ENCODE measurements at places on chromosomes 1 and 21.

GRCh38 chr1:54257346-54257620, 57.3 kb downstream of the MRPL37 start:
- no peak for DNase-seq

DNA sequence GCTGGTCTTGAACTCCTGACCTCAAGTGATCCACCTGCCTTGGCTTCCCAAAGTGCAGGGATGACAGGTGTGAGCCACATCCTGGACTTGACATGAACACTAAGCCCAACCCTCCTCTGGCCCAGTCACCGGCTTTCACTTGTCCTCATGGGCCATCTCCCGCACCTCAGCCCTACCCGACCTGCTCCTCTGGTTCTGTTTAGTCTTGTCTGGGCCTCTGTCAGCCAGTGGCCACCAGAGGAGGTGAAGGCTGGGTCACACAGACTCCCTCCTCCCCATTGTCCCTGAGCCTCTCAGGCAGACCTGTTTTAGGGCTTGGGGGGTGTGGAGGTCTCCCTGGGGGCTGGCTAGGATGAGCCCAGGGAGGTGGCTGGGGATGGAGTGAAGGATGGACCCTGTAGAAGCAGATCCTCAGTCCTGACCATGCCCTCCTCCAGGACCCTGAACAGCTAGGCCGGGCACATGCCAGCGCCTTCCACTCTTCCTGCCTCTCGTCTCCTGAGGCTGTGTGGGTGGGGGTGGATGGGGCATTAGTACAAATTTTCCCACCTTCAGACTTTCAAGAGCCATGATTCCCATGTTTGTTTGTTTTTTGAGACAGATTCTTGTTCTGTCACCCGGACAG, 26.1 kb upstream of the UMODL1 start:
- DNase-seq: no peak

GRCh38 chr1:159005676-159006075, 4.0 kb upstream of the IFI16 start:
- no peak for DNase-seq

DNA sequence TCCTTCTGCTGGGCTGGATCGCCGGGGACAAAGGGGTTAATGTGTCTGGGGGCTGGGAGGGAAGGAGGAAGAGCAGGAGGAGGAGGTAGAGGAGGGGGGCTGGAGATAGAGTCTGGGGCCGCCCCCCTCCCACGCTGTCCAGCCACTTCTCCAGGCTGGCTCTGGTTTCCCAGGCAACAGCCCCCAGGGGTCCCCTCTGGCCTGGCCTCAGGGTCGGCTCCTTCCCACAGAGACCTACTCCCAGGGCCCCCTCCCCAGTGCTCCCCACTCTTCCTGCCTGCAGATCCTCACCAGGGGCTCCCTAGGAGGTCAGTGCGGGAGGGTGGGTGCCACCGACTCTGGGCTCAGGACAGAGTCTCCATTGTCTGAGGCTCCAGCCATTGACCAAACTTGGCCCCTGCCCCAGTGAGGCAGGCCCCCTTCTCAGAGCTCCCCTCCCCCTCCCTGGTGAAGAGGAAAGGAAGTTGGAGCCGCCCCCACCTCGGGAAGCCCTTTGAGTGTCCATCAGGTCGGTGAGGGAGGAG, 34.1 kb downstream of the ARHGEF10L start:
- no peak for DNase-seq
